CD14-positive monocyte (primary cell): ENCODE measurements at places on chromosomes 3 and 15.

- no peak for DNase-seq
These were observed 17.7 kb downstream of the USF3 start for GRCh38 chr3:113678773-113679172.

GRCh38 chr15:87863152-87863551, 393.4 kb downstream of the NTRK3 start:
- no peak for DNase-seq

GRCh38 chr3:57919987-57920386, 88.2 kb upstream of the FLNB start:
- DNase-seq, result no peak

DNA sequence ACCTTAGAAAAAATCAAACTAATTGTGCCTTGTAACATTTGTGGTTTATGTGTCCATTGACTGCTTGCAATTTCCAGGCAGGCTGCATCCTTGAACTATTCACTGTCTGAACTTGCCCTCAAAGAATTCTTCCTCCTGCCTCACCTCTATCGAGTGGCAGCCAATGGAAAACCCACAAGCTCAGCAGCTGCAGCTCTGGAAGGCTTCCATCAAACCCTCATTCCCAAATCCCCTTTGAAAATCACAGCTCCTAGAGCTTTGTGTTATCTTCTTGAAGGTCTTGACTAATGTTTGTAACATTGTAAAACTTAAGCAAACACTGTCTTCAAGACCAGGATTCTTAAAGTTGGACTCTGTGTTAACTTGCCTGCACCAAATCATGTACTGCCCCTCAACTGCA, 81.1 kb downstream of the FILIP1L start:
- DNase-seq, result no peak

- DNase-seq, result no peak
These were observed 2.1 kb upstream of the PAQR5 start for GRCh38 chr15:69296606-69297005.

GRCh38 chr15:52178765-52179164, 12.4 kb downstream of the GNB5 start:
- no peak for DNase-seq

- DNase-seq, result no peak
These were observed 528.2 kb downstream of the ZIC1 start for GRCh38 chr3:147937341-147937740.

- no peak for DNase-seq
These were observed 37.3 kb upstream of the CMTM7 start for GRCh38 chr3:32354362-32354778.

DNA sequence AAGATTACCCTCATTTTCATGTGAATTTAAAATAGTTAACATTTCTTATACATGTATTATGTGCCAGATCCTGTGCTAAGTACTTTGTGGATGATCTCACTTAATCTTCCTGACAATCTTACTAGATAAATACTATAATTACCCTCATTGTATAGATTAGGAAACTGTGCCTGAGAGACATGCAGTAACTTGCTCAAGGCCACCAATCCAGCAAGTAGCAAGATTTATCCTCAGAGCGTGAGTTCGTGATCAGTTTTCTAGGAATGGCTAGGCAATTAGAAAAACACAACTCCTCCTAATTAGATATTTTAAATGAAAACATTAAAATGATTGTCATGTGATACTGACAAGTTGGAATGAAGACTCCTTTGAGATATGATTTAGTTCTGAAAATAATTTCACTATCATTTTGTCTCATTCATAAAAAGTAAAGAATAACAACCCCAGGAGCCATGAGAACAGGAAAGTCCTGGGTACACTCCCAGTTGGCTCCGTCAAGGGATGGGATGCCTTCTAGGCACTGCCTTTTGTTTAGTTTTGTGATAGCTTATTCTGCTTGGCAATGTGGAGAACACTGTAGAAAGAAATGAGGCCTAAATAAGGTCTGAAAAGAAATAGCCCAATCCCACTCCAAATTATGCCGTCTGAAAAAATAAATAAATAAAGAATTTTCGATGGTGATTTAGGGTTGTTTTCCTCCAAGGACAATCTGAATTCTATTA, 61.3 kb downstream of the FBN1 start:
- DNase-seq, result no peak

GRCh38 chr3:187017511-187018230, 87.3 kb downstream of the ST6GAL1 start:
- DNase-seq, result no peak

GRCh38 chr15:79455361-79455760, 23.2 kb downstream of the MINAR1 start:
- DNase-seq, result no peak

DNA sequence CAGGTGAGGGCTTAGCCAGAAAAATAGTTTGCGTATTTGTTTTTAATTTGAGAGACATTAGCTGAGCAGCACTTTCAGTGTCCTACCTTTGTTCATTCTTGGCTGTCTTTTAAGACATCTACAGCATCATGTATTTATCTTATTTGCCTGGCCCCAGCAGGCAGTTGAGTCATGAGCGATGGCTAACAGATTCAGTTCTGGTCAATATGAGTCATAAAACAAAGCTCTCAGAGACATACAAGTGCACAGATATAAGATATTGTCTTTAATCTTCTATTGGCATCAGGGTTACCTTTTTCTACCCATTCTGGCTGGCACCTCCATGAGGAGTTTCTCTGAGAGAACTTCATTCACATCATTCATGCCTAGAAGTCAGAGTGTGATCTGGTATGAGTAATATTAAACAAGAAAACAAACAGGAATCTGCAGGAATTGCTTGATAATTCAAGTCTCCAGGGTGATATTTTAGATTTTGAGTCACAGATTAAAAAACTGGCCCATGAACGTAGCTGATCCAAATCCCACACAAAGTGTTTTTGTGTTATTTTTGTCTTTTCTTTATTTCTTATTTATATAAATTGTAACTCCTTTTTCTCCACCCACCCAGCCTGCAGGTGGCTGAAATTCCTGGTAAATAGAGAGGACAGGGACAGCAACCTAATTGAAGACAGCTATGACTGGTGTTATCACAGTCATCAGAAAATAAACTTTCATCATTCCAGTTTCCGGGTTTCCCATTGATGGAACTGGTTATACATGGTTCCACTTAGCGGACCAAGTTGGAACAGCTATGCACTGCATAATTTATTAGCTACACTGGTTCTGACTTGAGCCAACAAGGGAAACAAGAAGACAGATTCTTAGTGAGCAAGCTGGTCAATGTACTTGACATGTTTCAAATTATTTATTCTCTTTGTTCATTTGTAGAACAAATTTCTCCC, 47.3 kb downstream of the PLSCR2 start:
- no peak for DNase-seq

DNA sequence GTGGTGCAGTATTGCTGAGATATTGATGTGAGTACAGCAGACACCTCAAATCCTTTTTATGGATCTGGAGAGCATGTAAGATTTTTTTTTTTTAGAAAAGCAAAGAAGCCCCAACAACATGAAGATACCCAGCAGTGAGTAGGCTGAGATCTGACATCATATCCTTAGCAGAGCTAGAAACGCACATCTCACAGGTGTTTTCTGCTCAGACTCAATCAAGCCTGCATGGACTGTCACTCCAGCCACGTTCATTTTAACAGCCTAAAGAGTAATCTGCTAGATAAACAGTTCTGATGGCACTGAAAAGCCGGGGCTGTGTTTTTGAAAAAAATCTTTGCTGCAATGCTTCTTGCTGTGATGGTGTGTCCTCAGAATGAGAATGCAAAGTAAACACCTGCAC, 544.2 kb downstream of the FGF12 start:
- DNase-seq, result no peak

GRCh38 chr3:61561374-61562041, at the start of gene PTPRG:
Gene PTPRG, plus strand, starts transcription at chr3:61561571. Its CDS starts 717 bp downstream, at chr3:61562288.
- no peak for DNase-seq

- no peak for DNase-seq
These were observed 78.1 kb downstream of the AAGAB start for GRCh38 chr15:67176195-67176971.
